ENCODE measurements at places on chromosomes 2 and 18.

DNA sequence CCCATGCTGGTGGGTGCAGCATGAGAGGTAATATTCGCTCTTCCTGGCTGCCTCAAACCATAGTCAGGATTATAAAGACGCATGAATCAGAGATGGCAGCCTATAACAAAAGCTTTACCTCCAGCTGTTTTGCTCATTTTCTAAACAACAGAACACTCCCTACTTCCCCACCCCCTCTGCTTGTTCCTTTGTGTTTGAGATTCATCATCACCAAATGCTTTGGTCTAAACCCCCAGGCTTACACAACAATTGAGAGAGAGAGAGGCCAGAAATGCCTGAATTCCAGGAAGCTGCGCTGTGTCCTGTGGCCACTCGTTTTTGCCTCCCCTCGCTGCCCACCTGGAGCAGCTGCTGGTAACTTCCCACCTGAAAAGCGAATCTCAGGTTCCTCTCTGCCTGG lies 78.8 kb upstream of the CAPN13 start:
- DNase-seq: no peak

DNA sequence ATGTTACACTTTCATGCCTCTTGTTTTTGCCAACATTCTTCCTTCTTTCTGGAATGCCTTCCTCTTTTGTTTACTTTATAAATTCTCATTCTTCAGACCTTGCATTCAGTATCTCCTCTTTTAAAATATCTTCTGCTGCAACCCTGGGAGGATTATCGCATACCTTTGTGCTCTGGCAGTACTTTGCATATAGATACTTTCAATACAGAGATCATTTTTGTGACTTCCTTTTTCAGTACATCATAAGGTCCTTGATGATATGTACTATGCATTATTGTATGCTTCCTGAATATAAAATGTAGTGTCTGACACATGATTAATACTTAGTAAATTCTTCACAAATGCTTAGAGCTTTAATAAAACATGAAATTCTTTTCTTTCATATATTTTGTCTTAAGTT lies 538.7 kb downstream of the TRIB2 start:
- no peak for DNase-seq

GRCh38 chr18:55879331-55879730 lies 291.3 kb upstream of the TCF4 start:
- no peak for DNase-seq

DNA sequence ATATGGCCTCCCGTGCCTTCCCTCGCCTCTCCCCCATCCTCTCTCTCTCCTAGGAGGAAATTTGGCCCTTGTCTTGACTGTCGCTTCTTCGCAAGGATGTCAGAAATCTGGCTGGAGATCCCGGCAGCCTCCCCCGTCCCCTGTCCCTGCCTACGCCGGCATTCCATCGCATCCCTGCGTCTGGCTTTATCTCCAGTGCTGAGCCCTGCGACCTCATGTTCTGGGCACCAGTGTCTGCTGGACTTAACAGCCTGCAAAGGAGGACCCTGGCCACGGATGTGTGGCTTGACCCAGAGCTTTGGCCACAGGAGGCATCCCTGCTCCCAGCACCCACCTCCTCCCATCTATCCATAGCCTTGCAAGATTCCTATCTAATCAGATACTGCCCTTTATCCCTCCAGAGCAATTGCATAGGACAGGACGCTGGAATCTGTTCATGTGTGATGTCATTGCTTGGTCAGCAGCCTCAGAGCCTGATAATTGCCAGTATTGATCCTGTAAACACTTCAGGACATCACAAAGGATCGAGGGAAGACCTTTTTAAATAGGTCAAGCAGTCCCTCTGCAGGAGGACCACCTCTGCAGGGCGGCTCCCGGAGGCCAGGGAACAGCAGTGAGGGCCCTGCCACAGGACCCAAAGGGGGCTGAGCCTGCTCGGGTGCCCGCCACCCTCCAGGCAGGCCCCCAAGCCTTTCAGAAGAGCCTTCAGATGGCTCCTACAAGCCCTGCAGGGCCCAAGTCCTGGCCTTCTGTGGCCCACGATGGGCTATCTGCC lies 168.2 kb downstream of the TWIST2 start:
- no peak for DNase-seq

- no peak for DNase-seq
These were observed 20.5 kb upstream of the ITSN2 start for GRCh38 chr2:24380820-24381219.

- DNase-seq: no peak
These were observed 15.6 kb downstream of the KIF3C start for GRCh38 chr2:25966531-25967270.

DNA sequence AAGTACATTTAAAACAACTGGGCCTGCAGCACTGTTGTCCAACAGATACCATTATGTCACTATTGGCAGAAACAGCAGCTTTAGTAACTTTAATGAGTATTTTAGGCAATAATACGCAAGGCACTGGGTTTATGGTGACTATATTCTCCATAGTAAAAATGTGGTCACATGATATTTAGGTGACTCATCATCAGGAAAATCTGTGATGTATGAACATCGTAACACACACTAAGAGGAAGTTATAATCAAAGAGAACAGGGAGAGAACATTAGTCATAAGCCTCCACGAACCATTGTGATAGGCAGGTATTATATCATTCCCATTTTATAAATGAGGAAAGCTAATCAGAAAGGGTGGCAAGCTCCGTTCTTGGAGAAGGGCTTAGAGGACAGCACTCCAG lies 36.9 kb downstream of the RAPH1 start:
- no peak for DNase-seq

DNA sequence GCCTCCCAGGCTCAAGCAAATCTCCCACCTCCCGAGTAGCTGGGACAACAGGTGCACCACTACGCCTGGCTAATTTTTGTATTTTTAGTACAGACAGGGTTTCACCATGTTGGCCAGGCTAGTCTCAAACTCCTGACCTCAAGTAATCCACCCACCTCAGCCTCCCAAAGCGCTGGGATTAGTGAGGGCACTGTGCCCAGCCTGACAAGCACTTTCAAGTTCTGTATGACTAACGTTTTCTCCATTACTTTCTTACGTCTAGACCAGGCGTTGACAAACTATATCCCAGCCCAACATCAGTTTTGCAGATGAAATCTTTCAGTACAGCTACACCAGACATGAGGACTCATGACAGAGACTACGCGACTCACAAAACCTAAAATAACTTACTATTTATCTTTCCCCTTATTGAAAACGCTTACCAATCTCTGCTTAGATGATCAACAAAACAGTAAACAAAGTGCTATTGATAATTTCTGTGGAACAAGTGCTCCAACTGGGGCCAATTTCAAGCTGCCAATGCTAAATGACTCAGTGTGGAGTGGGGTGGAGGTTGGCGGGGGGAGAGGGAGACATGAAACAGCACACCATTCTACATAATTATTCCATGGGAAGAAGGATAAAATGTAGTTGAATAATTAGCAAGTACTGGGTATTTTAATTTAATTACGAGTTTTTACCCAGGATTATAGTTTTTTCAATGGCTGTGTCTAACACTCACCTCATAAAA lies 59.1 kb downstream of the SAP130 start:
- no peak for DNase-seq

GRCh38 chr2:25347205-25347815 lies 5.6 kb upstream of the DNMT3A start:
- DNase-seq: peak; percentile 80

DNA sequence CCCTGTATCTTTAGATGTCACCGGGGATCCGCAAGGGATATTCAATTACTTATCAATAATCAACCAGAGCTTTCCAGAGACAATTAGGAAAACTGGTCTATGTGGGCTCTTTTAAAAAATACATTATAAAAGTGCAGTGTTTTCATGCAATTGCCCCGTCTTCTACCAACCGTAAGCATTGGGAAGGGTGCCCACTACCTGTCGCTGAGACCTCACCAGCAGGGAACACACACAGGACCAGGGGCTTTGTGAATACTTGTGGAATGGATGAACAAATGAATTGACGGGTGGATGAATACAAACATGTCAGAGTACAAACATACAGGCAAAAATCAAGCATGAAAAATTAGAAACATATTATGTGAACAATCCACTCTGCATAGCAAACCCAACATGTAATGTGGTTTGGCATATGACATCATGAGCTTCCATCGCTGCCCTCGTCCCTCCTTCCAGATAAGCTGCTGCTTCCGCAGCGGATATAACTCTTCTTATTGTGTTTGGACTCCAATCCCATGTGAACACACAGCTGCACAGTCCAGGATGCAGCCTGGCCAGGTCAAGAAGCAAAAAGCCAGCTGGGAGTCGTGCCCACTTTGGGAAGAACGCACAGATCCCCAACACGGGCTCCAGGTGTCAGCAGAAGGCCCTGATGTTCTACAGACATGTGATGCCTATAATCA lies 5.3 kb downstream of the FHL2 start:
- DNase-seq: no peak

DNA sequence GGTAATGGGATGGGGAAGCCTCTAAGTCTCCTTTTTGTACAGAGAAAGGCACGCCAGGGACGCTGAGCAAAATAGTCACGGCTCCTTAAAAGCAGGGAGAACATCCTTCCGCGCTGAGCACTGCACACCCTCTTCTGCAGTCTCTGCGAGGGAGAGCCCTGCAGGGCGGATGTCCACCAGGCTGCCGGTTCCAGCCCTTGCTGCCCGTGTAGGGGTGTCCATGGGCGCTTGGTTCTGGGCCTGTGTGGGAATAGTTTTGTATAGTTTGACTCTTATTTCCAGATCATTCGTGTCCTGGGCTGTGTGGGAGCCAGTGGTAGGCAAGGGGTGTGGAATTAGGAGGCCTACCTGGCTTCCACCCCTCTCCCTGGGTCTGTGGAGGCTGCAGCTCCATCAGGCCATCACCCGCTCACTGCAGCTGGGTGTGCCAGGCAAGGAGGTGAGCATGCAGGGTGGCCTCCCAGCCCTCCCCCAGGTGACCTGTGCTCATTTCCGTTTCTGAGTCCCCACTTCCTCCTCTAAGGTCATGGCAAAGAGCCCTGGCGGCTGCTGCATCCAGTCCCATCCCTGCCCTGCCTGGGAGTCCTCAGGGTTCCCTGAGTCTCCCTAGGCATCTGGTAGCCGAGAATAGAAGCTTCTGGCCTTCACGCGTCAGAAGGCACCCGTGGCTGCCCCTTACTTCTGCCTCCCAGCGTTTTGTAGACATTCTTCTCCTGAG lies 202.6 kb downstream of the LDLRAD4 start:
- no peak for DNase-seq
